ENCODE measurements at places on chromosomes 6 and 20. TPM values are rescaled to one million over a fixed set of nuclear protein-coding genes. Genes with fewer than 3 reads are reported as not detected.

The POU3F2 gene
- not detected for total RNA-seq

DNA sequence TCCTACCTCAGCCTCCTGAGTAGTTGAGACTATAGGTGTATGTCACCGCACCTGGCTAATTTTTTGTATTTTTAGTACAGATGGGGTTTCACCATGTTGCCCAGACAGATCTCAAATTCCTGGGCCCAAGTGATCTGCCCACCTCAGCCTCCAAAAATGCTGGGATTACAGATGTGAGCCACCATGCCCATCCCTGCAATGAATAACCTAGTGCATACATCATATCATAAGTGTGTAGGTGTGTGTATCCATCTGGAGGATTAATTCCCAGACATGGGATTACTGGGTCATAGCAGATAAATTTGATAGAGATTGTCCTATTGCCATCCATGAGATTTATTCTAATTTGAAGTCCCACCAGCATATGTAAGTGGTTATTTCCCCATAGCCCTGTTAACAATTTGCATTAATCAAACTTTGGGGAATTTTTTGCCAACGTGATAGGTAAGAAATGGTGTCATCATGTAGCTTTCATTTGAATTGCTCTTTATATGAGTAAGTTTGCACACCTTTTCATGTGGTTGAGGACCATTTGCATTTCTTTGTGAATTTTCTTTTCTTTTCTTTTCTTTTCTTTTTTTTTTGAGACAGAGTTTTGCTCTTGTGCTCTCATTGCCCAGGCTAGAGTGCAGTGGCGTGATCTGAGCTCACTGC, 29.9 kb upstream of the BACH2 start:
- H3K4me3 ChIP-seq: no peak overlapping the region
- peaks cover 3% of the 10 kb centered on the region for H3K4me1 ChIP-seq
- no peaks in the 10 kb centered on the region for H3K36me3 ChIP-seq
- no peak overlapping the region for H3K27ac ChIP-seq

The FAXC gene
- not detected for total RNA-seq

GRCh38 chr6:147503587-147503986, 4.9 kb upstream of the SAMD5 start:
- no peaks in the 10 kb centered on the region for H3K36me3 ChIP-seq
- no peak for DNase-seq
- no peak overlapping the region for H3K4me3 ChIP-seq
- peaks cover 9% of the 10 kb centered on the region for H3K4me1 ChIP-seq
- H3K27me3 ChIP-seq: peaks cover 63% of the 10 kb centered on the region

The NMBR gene
- not detected for total RNA-seq
